ENCODE measurements at places on chromosomes 1 and 21.

DNA sequence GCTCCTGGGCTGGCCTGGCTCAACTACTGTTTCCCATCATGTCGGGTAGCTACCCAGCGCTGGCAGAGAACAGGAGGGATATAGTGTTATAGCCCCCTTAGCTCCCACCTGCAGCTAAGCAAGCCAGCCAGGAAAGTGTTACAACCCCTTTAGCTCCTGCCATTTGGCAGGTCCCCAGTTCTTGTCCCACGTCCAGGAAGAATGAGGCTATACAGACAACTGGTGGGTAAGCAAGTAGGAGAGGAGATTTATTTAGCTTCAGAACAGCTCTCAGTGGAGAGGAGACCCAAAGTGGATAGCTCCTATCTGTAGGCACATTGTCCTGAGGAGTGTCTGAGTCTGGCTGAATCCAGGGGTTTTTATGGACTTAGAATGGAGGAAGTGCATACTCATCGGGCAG is 741.1 kb upstream of the B3GALT2 start:
- DNase-seq = no peak

GRCh38 chr1:16996845-16997244 is 14.9 kb downstream of the ATP13A2 start:
- no peak for DNase-seq

GRCh38 chr1:223515926-223516325 is 122.7 kb downstream of the CCDC185 start:
- no peak for DNase-seq

- no peak for DNase-seq
These were observed 6.9 kb upstream of the DNAH14 start for GRCh38 chr1:224922404-224923164.

DNA sequence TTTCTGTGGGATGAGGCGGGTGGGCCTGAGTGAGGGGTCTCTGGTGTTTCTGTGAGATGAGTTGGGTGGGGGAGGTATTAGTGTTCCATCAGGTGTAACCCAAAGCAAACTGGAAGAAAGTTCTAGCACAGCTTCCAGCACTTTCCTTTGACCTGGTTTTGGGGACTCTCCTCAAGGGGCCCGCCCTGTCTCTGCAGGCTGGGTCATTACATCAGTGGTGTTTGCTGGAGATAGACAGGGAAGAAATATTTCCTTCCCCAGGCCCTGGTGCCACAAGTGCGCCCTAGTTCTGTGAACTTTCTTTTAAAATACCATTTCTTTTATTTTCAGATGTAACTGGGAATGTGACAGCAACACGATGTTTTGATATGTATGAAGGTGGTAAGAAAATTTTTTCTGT is 16.5 kb upstream of the MX2 start:
- no peak for DNase-seq

- DNase-seq = no peak
These were observed 186.0 kb downstream of the LEPR start for GRCh38 chr1:65606426-65606825.

GRCh38 chr1:95640746-95641145 is 406.7 kb downstream of the RWDD3 start:
- no peak for DNase-seq

DNA sequence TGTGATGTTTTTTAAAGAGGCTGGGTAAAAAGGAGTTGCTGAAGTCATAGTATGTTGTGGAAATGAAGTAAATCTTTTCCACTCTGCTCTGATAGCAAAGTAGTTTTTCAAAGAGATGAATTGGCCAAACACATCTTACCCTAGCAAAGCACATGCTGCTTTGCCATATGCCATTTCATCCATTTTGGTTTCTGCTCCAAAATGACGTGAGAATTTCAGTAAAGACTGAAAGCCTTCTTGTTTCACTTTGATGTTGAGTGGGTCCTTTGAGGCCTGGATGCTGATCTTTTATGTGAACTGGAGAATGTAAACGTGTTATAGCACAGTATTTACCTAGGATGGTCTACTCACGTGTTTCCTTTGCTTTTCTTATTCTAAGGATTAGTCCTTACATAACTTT is 73.3 kb upstream of the PGD start:
- no peak for DNase-seq

DNA sequence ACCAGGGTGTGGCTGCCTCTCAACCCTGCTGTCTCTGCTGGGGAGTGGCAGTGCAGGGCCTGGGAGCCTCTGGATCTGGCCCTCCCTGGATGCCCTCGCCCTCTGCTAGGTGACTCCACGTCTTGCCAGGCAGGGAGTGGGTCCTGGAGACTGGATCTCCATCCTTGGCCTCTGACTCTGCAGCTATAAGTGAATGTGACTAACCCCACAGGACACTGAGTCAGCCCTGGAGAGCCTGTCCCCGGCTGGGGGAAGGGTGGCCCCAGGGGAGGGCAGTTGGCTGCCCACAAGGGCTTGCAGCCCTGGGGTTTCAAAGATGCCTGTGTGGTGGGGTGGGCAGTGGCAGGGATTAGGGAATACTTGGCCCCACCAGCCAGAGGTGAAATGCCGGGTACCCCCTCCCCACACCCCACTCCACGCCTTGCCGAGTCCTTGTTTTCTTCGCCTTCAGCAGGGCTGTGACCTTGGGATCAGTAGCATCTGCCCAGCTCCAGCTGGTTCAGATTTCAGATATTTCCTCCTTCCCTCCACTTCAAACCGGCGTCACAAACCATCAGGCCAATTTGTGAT is 1.9 kb upstream of the MYBPH start:
- no peak for DNase-seq

DNA sequence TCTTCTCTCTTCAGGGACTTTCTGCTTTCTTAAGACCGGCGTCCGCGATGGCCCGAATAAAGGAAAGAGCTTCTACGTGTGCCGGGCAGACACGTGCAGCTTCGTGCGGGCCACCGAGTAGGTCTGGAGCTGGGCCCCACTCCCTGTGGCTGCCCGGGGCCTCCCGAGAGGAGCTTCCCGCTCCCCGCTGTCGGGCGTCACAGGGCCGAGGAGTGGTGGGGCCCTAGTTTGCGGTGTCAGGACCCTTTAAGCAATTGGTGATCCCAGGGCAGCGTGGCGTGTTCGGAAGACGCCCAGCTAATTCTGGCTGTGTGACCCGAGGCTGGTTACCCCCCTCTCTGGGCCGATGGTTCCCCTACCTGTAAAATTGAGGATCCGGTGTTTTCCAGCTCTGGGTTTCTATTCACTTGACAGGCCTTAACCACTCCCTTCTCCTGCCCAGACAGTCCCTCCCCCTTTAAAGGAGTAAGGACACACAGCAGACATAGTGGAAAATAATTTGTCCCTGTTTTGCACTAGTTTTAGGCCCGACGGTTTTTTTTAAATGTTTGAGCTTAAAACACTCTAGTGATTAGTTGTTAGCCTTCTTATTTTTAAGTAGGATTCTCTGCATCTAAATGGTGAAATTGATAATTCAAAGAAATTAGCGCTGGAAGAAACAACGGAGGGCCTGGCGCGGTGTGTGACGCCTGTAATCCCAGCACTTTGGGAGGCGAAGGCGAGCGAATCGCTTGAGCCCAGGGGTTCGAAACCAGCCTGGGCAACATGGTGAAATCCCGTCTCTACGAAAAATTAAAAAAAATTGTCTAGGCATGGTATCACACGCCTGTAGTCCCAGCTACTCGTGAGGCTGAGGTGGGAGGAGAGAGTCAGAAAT is 553 bp downstream of the TTF2 start:
- DNase-seq = peak; percentile 20

DNA sequence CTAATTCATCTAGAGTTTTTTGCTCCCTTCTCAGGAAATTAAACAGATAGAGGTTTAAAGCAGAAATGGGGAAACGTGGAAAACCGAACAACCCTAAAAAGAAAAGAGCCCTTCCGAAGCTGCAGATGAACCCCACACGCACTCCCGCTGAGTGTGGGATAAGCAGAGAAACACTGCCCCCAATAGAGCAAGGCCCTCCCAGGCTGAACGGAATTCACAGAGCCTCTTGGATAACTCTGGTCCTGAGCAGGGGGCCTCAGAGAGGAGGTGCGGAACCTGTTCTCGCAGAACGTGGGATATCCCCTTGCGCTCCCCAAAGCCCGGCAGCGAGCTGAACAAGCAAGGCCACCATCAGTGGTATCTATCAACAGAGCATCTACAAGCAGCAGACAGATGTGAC is 44.9 kb downstream of the SSBP3 start:
- DNase-seq = no peak

- no peak for DNase-seq
These were observed 32.9 kb downstream of the PBX1 start for GRCh38 chr1:164591858-164592257.

DNA sequence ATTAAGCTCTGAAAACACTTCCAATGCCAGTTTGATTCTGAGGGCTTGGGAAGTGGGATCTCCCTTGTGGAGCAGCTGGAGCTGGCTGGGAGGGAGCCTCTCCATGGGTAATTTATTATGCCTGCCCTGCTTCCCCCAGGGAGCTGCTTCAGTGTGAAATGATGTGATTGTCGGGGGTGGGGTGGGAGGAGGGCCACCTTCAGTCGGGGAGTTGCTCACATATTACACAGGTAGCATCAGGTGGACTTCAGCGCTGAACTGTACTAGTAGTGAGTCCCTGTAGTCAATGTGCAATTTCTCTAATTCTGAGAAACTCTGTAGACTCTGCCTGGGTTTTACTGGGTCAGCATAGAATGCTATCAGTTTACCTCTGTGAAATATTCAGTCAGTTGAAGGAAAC is 12.8 kb downstream of the PLA2G2E start:
- DNase-seq = no peak

Measured in T-helper 1 cell (primary cell).